NB4 (cell line): ENCODE measurements at places on chromosomes 1 and 21.

- DNase-seq = peak; percentile 90
Measured at GRCh38 chr1:247358920-247359319, 27.3 kb upstream of the ZNF496 start.

DNA sequence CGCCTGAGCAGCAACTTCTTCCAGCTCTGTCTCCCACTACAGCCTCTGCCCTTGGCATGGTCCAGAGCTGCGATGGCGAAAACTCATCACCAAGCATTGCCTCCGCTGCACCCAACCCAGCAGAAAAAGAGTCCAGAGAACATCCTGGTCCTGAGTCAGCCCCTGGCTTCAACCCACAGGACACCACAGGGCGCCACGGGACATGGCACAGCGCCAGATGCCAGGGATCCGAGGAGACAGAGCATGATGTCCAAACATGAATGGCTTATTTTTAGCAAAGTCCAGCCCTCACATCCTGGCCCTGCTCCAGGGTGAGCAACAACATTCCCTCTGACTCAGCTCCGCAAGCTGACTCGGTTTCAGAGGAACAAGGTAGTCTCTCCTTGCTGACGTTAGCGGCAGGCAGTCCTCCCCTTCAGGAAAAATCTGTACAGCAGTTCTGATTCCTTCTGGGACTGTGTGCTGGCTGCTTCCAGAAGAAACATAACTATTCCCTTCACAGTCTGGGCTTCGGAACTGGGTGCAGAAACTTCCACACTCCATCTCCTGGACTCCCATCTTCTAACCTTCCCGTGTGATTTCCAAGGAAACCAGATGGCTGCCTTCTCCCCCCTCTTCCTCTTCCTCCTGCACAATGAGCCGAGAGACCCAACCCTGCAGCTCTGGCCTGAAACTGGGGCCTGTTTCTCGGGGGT lies 131.3 kb downstream of the TOMM20 start:
- DNase-seq = no peak

DNA sequence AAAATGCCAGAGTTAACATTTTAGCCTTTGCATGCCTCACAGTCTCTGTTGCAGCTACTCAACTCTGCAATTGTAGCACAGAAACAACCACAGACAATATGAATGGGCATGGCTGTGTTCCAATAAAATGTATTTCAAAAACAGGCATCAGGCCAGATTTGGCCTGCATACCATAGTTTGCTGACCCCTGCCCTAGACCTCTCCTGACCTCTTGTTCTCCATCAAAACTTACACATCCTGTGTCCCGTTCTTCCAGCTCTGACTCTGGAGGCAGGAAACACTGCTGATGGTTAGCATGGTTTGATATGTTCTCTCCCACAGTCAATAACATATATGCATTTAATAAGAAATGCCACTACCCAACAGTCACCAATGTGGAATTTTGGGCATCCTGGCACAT lies 138.6 kb downstream of the LMX1A start:
- DNase-seq = no peak

DNA sequence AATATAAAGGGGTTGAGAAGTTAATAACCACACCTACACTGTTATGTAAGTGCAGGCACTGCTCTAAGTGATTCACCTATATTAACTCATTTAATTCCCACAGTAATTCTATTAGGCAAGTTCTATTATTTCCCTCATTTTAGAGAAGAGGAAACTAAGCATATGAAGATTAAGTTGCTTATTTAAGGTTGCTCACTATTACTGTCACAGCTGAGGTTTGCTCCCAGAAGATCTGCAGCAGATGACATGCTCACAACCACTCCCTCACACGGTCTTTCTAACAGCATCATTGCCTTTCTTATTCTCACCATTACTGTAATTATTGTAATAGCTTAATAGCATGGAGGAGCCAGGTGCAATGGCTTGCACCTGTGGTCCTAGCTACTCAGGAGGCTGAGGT lies 196.4 kb upstream of the GREM2 start:
- no peak for DNase-seq

DNA sequence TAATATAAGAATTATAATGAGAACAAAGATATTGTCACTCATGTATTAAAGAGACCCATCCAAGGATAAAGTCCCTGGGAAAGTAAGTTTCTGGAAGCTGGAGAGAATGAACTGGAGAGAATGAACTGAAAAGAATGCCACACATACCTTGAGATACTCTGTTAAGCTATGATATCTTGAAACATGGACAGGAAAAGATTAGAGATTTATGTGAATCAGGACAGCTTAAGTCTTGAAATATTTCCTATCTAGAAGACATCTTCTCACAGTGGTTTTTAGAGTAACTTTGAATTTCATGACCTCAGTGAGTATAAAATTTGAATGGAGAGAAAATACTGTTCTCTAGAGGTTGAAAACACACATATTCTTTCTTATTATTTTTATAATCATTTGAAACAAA lies 201.3 kb upstream of the HMCN1 start:
- DNase-seq = no peak
